Stomach (tissue), 19 donors: ENCODE measurements at places on chromosomes 13 and 19. TPM values are rescaled to one million over a fixed set of nuclear protein-coding genes. Genes with fewer than 3 reads are reported as not detected.

The MAU2 gene
- total RNA-seq: 69.4 TPM

GRCh38 chr19:42965176-42965575 is 28.2 kb upstream of the PSG7 start:
- DNase-seq: no peak

DNA sequence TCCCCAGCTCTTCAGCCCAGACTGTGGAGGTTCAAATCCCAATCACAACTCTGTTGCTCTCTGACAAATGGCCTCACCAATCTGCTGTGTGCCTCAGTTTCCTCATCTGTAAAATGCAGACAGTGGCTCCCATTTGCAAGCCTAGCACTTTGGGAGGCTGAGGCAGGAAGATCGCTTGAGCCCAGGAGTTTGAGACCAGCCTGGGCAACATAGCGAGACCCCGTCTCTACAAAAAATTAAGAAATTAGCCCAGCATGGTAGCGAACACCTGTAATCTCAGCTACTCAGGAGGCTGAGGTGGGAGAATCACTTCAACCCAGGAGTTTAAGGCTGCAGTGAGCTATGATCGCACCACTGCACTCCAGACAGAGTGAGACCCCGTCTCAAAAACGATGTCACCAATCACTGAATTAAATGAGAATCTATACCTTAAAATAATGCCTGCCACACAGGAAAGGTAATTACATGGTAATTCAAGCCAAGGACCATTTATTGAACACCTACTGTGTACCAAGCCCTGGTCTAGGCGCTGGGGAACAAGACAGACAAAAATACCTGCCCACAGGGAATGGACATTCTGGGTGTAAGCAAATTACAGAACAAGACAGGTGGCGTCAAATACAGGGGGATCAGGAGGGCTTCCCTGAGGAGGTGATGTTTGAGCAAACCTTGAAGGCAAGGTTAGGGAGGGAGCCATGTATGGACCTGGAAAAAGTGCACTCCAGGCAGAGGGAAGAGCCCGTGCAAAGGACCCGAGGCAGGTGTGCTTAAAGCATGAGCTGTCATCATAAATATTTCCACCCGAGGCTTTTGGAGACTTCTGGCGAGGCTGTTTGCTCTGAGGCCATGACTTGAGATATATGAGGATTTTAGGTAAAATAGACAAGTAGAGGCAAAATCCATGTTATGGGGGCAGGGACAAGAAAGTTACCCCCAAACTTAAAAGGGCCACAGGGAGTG is 7.7 kb downstream of the NR2F6 start:
- DNase-seq: no peak

- no peak for DNase-seq
Observed at GRCh38 chr19:46030812-46031550, 8.1 kb upstream of the PGLYRP1 start.

DNA sequence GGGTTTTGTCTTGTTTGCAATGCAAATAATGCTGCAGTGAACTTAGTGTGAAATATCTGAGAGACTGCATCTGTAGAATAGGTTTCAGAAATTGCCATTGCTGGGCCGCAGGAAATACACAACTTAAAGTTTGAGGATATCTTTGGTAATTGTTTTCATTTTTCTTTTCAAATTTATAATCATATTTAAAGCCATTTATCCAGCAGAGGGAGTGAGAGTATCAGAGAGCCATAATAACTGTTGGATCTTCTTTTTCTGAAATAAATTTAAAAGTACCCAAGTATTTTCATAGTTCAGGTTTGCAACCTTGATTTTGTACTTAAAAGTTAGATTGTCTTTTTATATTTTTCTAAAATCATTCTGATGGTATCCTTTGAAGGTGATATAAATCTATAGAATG is 99.4 kb downstream of the ZMYM2 start:
- DNase-seq: no peak
